ENCODE measurements at places on chromosomes 1 and 21. TPM values are rescaled to one million over a fixed set of nuclear protein-coding genes. Genes with fewer than 3 reads are reported as not detected.

The AMIGO1 gene
- 1.0 TPM for total RNA-seq

The S100A16 gene
- total RNA-seq: 429 TPM

The RCC2 gene
- total RNA-seq: 80.2 TPM

The RNF223 gene
- total RNA-seq: not detected

The OR2M3 gene
- not detected for total RNA-seq

The FCGR2B gene
- total RNA-seq: not detected

The RHBDL2 gene
- total RNA-seq: 0.13 TPM
